ENCODE measurements at places on chromosomes 1 and 21.
A peak's percentile ranks its signal among the peaks of the same experiment; 100 is the strongest.

DNA sequence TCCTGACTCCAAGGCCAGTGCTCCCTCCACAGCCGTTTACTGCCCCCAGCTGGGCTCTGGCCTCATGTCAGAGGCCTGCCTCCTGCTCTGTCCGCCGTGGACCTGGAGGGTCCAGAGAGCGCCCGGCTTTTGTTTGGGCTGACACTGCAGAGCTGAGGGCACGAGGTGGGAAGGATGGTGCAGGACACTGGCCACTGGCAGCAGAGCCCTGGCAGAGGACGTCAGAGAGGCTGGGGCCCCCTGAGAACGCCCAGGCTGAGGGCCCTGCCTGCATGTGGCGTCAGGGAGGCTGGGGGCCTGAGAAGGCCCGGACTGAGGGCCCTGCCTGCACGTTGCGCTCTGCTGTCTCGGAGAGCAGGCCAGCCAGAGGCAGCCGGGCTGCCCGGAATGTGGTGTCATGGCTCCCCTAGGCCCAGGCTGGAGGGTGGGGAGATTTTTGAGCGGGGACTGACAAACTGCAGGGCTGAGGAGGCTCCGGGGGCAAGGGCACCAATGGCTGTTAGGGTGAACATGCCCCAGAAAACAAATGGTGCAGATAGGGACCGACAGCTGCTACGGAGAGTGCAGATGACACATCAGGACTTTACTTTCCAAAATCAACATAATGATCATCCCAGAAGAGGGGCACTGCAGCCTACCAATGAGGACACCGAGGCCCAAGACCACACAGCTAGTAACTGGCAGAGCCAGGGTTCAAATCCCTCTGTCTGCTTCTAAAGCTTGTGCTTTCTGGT is 31.7 kb downstream of the SLC66A1 start:
- DNase-seq: no peak

GRCh38 chr1:6507037-6507428 is 15.6 kb upstream of the PLEKHG5 start:
- DNase-seq: no peak

DNA sequence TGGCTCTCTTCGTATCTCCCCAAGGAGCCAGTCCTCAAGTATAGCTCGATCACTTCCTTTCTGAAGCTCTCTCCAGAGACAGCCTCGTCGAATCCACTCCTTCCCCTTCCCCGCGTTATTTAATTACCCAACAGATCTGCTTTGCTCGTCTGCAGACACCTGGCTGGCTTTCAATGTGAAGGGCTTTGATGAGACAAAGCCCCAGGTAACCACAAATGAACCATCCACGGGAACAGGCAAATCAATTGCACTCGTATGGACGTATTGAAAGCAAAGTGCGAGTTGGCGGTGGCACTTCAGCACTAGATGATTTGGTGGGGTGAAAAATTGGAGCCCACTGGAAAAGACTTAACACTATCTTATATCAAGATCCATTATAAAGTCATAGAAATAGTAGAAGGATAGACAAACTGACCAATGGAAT is 364 bp upstream of the BCAR3 start:
- DNase-seq: no peak

DNA sequence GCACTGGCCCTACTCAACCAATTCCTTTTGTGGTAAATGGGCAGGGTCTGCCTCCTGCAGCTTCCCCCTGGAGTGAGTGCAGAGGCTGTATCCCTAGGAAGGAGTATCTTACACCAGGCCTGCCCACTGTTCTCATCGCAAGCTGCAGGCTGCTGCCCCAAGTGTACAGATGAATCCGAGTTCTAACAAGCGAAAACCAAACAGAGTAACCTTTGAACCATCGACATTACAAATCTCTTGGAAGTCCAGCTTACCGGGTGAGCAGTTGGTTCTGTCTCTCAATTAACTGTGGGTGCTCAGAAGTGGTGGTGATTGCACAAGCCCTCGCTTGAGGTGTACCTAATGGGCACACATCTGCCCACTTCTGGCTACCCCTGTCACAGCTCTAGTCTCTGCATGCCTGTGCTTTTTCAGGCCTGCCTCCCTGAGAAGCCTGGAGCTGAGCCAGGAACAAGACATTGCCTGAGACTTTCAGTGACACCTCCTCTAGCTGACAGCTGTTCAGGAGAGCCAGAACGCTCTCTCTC is 22.7 kb downstream of the INAVA start:
- no peak for DNase-seq

- no peak for DNase-seq
These were observed 40.4 kb downstream of the LDLRAD2 start for GRCh38 chr1:21852282-21853130.

- DNase-seq: no peak
These were observed 45.1 kb downstream of the ATP2B4 start for GRCh38 chr1:203671521-203672278.

GRCh38 chr1:185929776-185930175 is 195.6 kb downstream of the HMCN1 start:
- no peak for DNase-seq

DNA sequence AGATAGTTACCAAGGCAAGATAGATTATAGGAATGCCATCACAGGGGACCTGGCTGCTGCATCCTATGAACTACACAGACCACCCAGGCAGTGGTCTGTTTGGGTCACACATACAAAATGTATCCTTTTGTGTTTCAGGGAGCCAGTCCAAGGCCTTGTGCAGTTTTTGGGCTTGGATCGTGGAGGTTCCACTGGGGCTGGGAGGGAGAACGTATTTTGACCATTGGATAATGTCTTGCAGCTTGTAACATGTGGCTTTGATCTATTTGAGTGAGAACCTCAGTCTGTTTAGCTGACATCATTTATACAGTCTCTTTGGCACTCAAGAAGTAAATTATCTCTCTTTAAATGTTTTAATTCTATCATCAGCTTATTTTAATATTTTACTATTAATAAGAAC is 147.3 kb downstream of the DUSP10 start:
- DNase-seq: no peak

GRCh38 chr1:44643721-44644334 is 30.5 kb downstream of the TMEM53 start:
- no peak for DNase-seq

DNA sequence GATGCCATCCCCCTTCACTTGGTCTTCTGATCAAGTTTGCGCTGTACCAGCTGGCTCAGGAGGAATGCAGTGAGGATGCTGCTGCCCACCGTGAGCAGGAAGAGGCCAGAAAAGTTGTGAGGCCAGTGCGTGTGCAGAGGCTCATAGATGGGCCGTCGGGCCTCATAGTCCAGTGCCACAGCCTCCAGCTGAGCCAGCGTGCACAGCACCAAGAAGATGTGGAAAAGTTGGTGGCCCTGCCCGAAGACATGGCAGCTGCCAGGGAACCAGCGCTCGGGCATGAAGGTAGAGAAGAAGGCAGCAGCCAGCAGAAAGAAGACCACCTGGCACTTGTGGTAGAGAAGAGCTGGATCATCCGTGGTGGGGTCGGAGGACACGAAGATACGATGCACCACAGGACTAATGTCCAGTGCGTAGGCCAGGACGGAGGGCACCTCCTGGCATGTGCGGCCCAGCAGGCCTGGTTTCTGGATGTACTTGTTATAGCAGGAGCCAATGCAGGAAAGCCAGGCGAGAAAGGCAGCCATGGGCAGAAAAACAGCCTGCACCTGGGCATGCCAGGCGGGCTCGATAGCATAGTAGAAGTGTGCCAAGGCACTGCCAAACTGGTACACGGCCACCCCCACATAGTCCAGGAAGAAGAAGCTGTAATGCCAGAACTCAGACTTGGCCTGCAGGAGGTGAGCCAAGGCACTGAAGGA is 3.7 kb upstream of the AUNIP start:
- DNase-seq: peak; percentile 16

DNA sequence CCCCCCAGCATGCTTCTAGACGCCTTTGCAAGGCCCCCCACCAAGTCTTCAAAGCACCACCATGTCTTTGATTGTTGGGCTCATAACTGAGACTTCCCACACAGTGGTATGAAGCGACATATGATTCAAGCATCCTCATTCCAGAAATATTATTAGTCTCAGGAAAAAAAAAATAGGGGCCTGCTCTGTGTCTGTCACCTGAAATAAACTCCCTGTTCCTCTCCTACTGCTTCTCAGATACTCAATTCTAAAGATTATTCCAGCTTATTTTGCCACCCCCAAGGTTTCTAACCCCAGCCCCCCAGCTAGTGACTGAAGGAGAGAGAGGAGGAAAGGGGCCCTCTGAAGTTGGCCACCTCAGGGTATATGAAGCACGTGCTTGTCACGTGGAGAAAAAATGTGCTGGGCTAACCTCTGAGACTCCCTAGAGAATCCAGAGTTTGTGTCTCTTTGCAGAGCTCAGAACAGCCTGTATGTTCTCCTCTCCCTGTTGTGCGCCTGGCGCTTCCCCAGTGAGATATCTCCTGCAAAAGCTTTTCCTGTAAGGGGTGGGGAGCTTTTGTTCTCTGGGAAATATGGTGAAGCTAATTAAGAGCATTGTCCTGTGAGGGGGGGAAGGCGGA is 35.9 kb upstream of the RASAL2 start:
- DNase-seq: no peak

DNA sequence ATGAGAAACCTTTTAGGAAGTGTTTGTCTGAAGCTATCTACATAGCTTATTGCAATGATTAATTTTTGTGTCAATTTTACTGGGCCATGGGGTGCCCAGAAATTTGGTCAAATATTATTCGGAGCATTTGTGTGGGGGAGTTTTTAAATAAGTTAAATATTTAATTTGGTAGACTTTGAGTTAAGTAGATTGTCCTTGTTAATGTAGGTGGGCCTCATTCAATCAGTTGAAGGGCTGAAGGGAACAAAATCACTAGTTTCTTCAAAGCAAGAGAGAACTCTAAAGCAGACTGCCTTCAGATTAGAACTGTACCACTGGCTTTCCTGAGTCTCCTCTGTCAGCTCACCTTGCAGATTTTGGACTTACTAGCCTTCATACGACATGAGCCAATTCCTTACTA is 1008.6 kb upstream of the ADAMTS5 start:
- DNase-seq: no peak

GRCh38 chr1:230791986-230792564 is 44.9 kb downstream of the CAPN9 start:
- no peak for DNase-seq

DNA sequence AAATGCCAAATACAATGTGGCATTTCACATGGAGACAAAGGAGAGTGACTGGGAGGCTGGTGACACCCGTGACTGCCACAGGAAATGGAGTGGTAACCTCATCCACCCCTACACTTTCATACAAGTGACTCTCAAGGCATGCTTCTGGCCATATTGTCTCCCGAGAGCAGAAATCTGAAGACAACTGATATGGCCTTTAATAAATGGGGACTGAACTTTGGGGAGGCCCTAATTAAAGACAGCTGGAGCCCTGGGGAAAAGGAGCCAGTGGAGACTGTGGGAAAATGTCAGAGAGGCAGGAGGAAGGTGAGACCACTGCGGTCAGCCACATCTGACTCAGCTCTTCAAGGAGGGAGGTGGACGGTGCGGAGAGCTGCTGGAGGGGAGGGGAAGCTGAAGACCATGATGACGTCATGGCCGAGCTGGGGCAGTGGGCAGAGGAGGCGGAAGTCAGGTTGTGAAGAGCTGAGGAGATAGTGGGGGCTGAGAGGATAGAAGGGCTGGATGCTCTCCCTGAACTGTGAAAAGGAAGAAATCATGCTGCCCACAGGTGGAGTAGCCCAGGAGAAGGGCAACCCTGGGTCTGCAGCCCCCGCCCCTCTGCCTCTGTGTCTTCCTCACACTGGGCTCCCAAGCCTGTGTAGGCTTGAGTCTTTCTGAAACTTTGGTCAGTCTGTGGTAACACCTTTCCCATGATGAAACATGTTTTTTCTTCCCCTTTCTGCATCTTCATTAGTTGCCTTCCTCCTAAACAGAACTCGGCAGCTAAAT is 14.0 kb upstream of the NCF2 start:
- DNase-seq: no peak

DNA sequence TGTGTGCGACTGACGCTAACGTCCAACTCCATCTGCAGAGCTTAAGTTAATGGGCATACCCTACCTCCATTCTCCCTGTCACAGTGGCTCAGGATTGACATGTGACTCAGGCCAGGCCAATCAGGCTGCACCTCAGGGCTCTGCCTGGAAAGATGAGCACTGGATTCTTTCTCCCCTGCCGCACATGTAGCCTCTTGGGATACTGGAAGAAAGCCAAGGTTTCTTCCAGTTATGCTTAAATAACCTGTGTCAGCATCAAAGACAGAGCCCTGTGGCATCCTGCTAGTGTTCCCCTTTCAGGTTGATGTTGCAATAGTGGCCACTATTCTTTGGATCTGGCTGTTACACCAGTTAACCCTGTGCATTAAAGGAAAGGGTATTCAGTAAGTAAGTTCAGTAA is 55.0 kb upstream of the SYT6 start:
- no peak for DNase-seq

- no peak for DNase-seq
These were observed 675.3 kb downstream of the LTN1 start for GRCh38 chr21:28317177-28317950.

DNA sequence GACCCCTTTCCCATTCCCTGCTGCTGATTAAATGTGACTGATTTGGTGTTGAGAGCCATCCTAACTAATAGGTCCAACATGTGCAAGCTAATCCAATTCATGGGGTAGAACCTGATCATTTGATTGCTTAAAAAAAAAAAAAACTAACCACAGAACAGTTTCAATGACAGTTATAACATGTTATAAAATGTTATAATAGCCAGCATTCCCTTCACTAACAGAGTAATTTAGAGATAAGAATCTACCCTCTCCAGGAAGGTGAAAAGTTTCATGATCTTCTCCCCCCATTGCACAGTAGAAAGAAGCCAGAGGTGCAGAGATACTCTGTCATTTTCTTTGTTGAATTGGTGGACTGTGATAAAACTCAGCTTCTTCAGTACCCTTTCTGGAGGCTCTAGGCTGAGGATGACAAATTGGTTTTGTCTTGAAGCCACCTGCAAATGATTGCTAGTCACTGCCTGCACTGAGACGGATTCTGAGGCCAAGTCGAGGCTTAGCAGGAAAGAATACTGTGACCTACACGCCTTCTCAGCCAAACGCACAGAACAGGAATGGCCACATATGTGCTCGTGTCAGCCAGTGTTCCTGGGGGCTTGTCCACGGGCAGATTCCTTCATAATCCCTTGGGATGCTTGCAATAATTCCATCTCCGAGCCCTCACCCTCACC is 215.7 kb upstream of the IRF2BP2 start:
- DNase-seq: no peak

GRCh38 chr21:31072533-31072932 is 34.3 kb upstream of the KRTAP19-8 start:
- DNase-seq: no peak

DNA sequence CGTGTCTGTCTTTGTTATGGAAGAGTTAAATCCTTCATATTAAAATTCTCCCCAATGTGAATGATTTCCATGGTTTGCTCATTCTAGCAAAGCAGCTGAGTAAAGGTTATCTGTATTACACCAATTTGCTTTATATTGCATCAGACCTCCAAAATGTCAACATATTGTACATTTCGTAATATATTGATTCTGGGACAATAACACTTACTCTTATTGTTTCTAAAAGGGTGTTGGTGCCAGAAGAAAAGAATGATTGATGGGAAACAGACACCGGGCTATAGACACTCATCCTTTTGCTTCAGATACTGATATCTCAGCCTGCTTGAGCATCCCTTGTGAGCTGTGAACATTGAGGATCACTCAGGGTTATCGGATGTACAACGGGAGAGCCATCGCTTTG is 7.0 kb downstream of the NTNG1 start:
- DNase-seq: no peak

- DNase-seq: no peak
These were observed 34.6 kb downstream of the TMEM63A start for GRCh38 chr1:225847610-225848009.
